ENCODE measurements at places on chromosomes 1 and 21.
A peak's percentile ranks its signal among the peaks of the same experiment; 100 is the strongest.

DNA sequence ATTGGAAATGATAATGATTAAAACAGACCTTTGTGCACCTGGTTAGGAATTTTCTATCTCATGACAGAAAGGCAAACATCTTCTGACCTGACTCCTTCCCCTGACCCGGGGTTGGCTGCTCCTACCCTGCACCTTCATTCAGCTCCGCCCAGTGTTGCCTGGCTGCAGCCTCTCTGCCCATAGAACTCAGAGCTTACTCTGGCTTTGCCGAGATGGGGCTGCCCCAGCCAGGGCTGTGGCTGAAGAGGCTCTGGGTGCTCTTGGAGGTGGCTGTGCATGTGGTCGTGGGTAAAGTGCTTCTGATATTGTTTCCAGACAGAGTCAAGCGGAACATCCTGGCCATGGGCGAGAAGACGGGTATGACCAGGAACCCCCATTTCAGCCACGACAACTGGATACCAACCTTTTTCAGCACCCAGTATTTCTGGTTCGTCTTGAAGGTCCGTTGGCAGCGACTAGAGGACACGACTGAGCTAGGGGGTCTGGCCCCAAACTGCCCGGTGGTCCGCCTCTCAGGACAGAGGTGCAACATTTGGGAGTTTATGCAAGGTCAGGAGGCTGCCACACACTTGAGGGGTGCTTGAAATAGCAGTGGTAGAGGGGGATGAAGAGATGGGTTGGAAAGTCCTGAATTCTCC is at the start of gene DIO1:
Gene DIO1, plus strand, starts transcription at position 189 of the 638 bp plus-strand sequence. Its CDS starts 24 bp downstream, at position 213.
- H3K27ac ChIP-seq: no peak within 1 kb of the TSS
- no peak within 1 kb of the TSS for H3K4me3 ChIP-seq
- no peaks in the 10 kb centered on the region for H3K27me3 ChIP-seq
- DNase-seq: no peak

DNA sequence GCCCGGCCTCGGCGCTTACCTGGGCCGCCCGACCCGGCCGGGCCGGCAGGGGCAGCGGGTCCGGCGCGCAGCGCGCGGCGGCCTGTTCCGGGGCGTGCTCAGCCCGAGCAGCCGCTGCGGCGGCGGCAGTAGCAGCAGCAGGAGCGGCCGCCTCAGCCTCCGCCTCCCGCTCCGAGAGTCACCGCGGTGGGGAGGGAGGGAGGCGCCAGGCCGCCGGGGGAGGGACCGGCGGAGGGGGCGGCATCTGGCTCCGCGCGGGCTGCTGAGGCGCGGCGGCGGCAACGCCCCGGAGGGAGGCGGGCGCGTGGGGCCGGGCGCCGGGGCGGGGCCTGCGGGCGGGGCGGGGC is at the start of gene CTNNBIP1:
Gene CTNNBIP1, minus strand, starts transcription at position 194 of the 347 bp plus-strand sequence. CDS start 38,205 bp downstream, outside the sequence.
- peaks cover 9% of the 10 kb centered on the region for H3K36me3 ChIP-seq
- peaks cover 54% of the 10 kb centered on the region for H3K4me1 ChIP-seq
- H3K27me3 ChIP-seq: no peaks in the 10 kb centered on the region
- no peak for DNase-seq
- peak within 1 kb of the TSS; percentile 92 for H3K27ac ChIP-seq

GRCh38 chr1:43987159-43987902 is 4.1 kb upstream of the CCDC24 start:
- DNase-seq: no peak
- no peaks in the 10 kb centered on the region for H3K27me3 ChIP-seq
- no peak overlapping the region for H3K4me3 ChIP-seq
- peaks cover 2% of the 10 kb centered on the region for H3K36me3 ChIP-seq
- H3K27ac ChIP-seq: no peak overlapping the region

GRCh38 chr1:235997931-235998330 is 67.0 kb downstream of the NID1 start:
- H3K36me3 ChIP-seq: peaks cover 7% of the 10 kb centered on the region
- no peak for DNase-seq
- H3K4me1 ChIP-seq: peaks cover 30% of the 10 kb centered on the region
- H3K4me3 ChIP-seq: no peak overlapping the region
- no peaks in the 10 kb centered on the region for H3K27me3 ChIP-seq
- H3K27ac ChIP-seq: peak overlapping the region; percentile 94

GRCh38 chr1:101198842-101199636 is 37.8 kb upstream of the S1PR1 start:
- H3K4me1 ChIP-seq: peaks cover 5% of the 10 kb centered on the region
- H3K4me3 ChIP-seq: no peak overlapping the region
- H3K36me3 ChIP-seq: no peaks in the 10 kb centered on the region

DNA sequence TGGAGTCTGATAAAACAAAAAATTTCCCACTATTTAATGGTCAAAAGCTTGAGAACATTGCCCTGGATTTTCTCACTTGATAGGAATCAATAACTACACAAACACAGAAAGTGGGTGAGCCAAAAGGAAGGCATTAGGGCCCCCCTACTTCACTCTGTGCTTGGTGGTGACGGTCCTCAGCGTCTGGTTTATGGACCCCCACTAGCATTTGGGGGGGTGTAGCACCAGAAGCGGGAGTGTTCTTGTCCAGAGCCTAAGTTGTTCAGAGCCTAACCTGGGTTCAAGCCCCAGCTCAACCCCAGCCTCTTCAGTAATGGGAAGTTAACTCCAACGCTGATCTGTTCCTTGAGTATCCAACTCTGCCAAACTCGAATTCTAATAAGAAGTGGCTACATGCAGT is 33.1 kb downstream of the STPG1 start:
- peaks cover 4% of the 10 kb centered on the region for H3K4me1 ChIP-seq
- no peaks in the 10 kb centered on the region for H3K27me3 ChIP-seq
- DNase-seq: no peak
- H3K4me3 ChIP-seq: no peak overlapping the region
- peaks cover 2% of the 10 kb centered on the region for H3K36me3 ChIP-seq

DNA sequence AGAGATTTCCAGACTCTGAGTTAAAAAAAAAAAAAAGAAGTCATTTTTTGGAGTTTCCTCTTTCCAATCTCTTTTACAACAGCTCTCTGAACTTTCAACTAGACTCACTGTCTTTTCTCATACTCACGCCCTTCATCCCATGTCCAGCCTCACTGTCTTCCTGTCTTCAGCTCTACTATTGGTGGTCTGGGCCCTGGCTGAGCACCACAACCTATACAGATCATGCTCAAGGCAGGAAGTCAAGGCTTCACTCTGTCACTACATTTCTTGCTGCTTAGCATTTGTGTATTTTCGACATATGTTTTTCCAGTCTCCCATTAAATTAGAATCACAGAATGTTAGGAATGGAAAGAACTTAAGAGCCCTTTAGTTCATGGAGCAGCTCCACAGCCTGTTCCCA is 106.4 kb upstream of the PPP2R5A start:
- no peaks in the 10 kb centered on the region for H3K36me3 ChIP-seq
- no peak overlapping the region for H3K4me3 ChIP-seq
- peaks cover 9% of the 10 kb centered on the region for H3K27me3 ChIP-seq
